ENCODE measurements at places on chromosomes 16 and 17.
A peak's percentile ranks its signal among the peaks of the same experiment; 100 is the strongest.

DNA sequence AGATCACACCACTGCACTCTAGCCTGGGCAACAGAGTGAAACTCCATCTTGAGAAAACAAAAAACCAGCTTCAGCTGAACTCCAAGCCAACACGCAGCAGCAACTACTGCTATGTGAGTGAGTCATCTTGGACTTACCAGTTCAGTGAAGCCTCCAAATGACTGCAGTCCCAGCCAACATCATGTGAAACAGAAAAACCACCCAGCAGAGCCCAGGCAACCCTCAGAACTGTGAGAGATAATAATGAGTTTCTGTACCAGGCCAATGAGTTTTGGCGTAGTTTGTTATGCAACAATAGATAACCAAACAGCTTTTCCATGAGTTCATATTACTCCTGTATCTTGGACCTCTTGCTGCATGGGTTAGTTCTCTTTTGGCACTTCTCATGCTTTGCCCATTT, 23.3 kb downstream of the PHF12 start:
- DNase-seq, result no peak

DNA sequence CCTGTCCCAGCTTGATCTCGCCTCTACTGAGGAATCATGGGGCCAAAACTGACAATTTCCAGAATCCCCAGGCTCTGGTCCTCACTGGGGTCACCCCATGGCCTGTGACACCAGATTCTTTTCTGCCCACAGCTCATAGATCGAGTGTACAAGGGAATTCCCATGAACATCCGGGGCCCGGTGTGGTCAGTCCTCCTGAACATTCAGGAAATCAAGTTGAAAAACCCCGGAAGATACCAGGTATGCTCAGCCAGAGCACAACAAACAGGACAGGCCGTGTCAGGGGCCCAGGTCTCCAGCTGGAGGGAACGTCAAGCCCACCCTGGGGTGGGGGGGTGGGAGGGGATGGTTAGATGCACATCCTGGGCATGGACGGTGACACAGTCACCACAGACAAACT, 17.5 kb downstream of the USP6 start:
- DNase-seq, result no peak

DNA sequence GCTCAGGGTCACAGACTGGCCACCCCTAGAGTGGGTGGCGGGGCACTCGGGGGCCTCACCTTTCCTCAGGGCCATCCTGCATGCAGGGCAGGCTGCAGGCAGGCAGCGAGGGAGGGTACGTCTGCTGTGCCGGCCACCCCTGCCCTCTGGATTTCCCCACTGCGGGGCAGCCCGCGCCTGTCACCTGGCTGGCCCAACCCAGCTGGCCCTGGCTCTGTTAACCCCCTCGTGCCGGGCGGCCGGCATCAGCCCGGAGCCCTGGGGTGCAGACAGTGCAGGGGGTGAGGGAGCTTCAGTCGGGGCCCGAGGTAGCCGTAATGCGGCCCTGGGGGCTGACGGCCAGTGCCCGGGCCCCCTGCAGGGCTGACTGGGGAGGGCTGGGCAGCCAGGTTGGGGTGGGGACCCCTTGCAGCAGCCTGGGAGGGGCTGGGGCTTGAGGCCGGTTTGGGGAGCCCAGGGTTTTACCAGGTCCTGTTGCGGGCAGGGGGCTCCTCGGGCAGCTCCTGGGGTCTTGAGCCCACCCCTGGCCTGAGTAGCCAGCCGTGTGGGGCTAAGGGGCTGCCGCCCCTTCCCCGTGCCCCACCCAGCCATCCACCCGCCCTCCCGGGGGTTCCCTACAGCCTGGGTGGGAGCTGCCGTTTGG, at the start of gene IGFALS:
TSS of gene IGFALS (minus strand) at position 128 of the 643 bp plus-strand sequence. CDS start at position 75, 53 bp downstream.
- no peak for DNase-seq

- no peak for DNase-seq
These were observed 363.3 kb upstream of the CDH5 start for GRCh38 chr16:66003201-66003600.

DNA sequence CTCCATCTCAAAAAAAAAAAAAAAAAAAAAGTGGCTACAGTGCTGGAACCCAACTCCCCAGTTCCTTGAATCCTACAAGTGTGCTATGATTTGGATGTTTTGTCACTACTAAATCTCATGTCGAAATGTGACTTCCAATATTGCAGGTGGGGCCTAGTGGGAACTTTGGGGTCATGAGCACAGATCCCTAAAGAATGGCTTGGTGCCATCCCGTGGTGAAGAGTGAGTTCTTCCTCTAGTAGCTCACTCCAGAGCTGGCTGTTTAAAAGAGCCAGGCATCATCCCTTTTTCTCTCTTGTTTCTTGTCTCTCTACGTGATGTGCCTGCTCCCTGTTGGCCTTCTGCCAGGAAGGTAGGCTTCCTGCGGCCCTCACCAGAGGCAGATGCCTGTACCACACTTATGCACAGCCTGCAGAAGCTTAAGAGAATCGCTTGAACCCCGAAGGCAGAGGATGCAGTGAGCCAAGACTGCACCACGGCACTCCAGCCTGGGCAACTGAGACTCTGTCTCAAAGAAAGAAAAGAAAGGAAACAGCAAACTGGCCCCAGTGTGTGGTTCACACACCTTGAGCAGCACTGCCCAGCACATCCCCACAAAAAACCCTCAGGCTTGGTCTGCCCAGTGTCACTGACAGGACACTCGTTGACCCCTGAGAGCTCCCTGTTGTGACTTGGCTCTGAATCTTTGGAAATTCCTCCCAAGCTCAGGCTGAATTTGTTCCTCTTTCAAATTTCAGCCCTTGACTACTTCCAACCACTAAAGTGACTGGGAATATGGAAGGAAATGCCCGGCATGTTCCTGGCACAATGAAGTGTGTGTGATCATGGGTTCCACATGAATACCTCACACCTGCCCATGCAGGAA, 3.1 kb downstream of the MT1E start:
- no peak for DNase-seq

- DNase-seq, result no peak
These were observed 19.7 kb downstream of the DPEP1 start for GRCh38 chr16:89633064-89633631.

- DNase-seq, result no peak
These were observed 30.1 kb downstream of the CD300LF start for GRCh38 chr17:74682471-74683190.

GRCh38 chr16:8859913-8860881, 8.6 kb downstream of the CARHSP1 start:
- DNase-seq, result no peak

- DNase-seq, result no peak
These were observed 8.0 kb downstream of the FLYWCH1 start for GRCh38 chr16:2919511-2920255.

DNA sequence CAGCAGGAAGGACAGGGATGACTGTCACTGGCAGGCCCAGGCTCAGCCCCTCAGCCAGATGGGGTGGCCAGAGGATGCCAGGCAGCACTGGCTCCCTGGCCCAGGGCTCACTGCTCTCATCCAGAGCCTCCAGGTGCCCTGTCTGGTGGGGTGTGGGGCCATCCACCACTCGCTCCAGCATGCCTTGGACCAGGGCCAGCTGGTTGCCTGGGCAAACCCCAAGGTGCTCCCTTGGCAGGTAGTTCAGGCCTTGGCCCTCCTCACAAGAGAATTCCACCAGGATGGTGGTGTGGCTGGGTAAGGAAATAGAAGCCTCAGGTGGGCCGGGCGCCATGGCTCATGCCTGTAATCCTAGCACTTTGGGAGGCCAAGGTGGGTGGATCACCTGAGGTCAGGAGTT, 29.4 kb downstream of the LGALS9 start:
- no peak for DNase-seq

DNA sequence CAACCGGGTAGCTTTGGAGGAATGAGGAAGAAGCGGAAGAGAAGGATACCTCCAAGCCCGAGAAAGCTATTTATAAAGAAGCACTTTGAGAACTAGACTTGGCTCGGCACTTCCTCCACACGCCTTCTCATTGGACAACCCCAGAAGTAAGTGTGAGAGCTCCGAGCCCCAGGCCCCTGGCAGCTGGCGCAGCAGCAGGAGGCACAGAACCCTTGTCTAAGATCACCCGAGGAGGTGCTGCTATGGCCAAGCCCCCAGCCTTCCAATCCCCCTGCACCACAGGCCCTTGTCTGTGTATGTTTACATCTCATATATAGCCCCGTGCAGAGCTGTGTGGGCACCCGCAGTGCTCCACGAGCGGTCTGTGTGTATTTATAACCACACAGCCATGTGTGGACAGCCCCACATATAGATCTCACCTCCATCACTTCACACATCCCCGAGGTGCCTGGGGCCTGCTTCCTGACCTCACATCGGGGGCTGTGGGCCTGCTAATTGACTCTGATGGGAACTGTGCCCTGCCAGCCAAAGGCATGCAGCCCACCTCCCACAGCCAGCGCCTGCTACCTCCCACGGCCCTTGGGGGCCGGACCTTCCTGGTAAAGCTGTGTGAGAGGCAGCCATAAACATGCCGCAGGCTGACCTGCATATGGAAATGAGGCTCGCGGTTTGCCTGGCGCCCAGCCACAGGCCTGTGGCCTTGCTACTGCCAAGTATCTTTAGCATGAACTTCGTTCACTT, 96.1 kb downstream of the C17orf67 start:
- DNase-seq, result peak; percentile 2

GRCh38 chr17:17937201-17937853, 34.9 kb downstream of the TOM1L2 start:
- DNase-seq, result no peak

- DNase-seq, result peak; percentile 81
These were observed at the start of the genes CCDC137 and OXLD1 for GRCh38 chr17:81666342-81667191. Gene CCDC137, plus strand, starts transcription at chr17:81666737. Its CDS starts 30 bp downstream, at chr17:81666767. Gene OXLD1, minus strand, starts transcription at chr17:81666605. Its CDS starts 28 bp downstream, at chr17:81666577.

- no peak for DNase-seq
These were observed 1.8 kb upstream of the RASD1 start for GRCh38 chr17:17497845-17498520.

DNA sequence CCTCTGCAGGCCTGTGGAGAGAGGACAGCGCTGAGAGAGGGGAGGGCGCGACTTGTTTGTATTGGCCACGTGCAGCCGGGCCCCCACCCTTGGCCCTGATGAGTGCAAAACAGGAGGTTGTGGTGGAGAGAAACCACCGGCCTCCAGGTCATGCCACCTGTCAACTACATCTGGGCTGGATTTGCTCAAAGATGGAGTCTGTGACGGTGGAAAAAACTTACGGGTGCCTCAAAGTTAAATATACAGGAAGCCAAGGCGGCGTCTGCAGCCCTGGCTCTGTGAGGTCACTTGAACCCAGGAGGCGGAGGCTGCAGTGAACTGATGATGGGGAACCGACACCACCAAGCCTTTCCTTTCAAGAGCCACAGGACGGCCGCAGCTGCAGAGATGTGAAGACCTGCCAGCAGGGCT, 15.7 kb downstream of the C16orf74 start:
- no peak for DNase-seq

DNA sequence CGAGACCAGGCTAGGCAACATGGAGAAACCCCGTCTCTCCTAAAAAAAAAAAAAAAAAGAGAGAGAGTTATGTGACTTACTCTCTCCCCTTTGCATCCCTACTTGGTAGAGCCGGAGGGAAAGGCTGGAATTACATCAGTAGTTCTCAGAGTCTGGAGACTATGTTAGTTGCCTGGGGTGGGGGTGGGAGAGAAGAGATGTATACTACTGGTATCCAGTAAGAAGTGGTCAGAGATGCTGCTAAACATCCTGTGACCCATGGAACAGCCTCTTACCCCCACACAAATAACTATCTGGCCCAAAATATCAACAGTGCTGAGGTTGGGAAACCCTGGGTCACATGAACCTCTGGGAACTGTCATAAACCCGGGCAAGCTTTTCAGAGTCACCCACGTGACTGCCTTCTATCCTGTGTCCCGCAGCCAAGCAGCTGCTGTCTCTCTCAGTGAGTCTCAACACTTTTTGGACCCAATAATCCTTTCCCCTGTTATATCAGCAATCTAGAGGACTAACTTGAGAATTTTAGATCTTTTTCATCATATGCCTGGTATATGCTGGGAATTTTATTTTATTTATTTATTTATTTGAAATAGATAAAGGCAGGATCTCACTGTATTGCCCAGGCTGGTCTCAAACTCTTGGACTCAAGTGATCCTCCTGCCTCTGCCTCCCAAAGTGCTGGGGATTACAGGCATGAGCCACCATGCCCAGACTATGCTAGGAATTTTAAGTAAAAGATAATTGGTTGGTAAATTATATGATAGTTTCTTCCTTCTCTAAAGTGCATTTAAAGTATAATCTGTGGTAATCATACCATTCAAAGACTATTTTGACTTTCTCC, 8.7 kb downstream of the EIF1 start:
- no peak for DNase-seq

DNA sequence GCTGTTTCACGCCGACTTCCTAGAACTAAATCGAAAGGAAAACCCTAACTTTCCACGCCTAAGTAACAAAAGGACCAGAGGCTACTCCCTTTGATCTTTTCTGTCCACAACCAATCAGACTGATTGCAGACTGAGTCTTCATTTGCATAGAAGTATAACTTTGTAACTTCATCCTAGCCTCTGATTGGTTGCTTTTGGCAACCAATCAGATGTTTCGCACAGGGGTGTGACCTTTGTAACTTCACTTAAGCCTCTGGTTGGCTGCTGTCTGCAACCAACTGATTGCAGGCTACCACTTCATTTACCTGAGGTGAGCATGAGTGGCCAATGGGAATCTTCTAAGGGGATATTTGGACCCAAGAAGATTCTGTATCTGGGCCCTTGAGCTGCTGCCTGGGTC, 17.4 kb upstream of the ICAM2 start:
- no peak for DNase-seq

DNA sequence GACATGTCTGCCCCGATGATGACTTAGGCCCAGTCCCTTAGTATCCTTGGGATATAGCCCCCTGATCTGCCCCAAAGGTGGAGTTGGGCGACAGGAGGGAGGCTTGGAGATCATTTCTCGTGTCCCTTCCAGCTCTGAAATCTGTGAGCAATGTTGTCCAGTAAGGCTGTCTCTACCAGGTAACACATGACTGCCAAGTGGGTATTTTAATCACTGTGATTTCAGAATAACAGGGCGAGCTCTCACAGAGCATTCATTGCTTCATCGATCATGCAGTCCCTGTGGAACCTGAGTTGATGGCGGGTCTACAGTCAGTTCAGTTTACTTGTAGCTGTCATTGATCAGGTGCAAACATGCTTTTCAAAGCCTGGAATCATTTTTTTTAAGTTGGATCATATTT, 39.2 kb downstream of the KSR1 start:
- no peak for DNase-seq

DNA sequence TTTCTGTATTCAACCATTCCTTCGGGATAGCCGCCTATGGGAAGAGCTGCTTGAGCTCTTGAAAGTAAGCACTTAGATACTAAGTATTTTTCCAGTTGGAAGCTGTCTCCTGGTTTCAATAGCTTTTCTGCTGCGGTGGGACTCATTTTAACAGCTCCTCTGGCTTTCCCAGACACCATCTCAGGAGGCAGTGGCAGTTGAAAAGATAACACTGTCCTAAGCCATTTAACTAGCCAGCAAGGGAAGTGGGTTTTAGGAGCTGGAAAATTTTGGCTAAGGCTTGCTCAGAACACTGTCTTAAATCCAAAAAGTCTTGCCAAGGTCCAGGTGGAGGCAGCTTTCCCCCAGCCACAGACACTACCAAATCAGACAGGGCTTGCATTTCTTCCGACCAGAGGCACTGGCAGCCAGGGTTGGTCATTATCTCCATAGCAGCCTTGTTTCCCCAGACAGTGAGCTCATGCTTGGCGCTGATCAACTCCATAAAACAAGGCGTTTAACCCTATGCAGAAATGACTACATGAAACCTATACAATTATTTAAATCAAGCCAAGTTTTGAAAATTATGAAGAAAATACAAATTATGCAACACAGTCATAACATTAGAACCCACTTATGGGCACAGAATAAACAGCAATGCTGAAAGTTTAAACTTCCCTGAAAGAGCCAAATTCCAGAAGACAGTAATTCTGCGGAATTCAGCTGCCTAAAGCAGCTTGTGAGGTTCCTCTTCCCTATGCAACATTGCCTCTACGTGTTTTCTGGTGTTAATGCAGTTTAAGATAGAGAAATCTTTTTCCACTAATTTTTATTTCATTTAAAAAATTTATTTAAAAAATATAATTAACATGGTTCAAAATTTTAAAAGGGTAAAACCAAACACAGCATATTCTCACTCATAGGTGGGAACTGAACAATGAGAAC, 25.0 kb downstream of the GABARAPL2 start:
- DNase-seq, result no peak
